K562 (cell line): ENCODE measurements at places on chromosomes 2 and 18.

GRCh38 chr2:4903656-4904348, 788.4 kb upstream of the SOX11 start:
- no peak for DNase-seq

GRCh38 chr18:75072672-75073371, 136.1 kb downstream of the PTGR3 start:
- no peak for DNase-seq

DNA sequence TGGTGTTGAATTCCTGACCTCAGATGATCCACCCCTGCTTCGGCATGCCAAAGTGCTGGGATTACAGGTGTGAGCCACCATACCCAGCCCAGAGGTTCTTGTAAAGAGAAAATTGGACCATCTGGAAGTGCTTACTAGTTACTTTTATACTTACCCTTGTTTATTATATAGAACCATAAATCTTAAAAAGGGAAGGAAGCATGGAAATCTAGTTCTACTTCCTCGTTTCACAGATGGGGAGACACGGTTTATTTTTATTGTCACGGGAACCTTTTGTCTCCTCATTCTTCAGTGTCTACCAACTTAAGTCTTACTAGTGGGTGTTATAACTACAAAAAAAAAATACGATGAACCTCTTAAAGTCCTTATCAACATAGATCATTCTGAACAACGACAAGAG, 45.8 kb upstream of the PDK1 start:
- no peak for DNase-seq

DNA sequence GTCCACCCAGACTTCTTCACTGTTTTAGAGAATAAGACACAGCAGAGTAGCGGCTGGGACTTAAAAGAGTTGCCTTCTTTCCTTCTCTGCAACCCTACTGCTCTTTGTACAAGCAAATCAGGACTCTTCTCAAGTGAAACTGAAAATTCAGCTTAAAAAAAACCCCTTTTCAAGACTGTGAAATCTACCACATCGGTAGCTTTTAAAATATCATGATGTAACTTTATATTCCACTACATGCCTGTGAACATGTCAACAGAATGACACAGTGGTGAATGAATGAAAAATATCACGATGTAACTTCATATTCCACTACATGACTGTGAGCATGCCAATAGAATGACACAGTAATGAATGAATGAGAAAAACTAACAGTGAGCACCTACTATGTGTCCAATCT, 53.4 kb downstream of the TCF4 start:
- no peak for DNase-seq

DNA sequence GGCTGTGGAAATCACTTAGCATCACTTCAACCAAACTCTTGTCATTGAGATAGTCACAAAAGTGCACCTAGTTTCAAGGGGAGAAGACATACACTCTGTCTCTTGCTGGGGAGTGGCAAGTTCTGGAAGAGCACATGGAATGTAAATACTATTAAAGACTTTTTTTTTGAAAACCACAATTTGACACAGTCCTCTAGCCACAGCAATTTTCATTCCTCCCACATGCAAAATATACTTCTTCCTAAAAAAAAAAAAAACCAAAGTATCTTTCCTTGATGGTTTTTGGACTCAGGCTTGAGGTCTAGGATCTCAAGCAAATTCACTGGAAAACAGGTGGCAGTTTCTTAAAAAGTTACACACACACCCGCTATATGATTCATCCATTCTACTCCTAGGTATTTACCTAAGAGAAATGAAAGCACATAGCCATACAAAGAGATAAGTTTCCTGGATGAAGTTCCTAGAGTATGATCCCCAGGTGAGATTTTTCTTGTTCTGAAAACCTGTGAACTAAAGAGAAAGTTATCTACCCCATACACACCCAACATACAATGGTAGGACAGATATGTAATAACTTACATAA, 295.8 kb downstream of the SP3 start:
- DNase-seq = no peak

- no peak for DNase-seq
These were observed 447.4 kb downstream of the CMPK2 start for GRCh38 chr2:6418291-6418690.
